Mononuclear cell (primary cell): ENCODE measurements at places on chromosomes 1 and 21. TPM values are rescaled to one million over a fixed set of nuclear protein-coding genes. Genes with fewer than 3 reads are reported as not detected.

The FCGR2B gene
- total RNA-seq: 30.7 TPM

The DCST1 gene
- total RNA-seq: 0.21 TPM

The KCNE1 gene
- total RNA-seq: 1.2 TPM

The GRIK3 gene
- under 0.01 TPM for total RNA-seq

The PLXNA2 gene
- total RNA-seq: 2.6 TPM

The SPRR2G gene
- total RNA-seq: not detected

The MKNK1 gene
- total RNA-seq: 25.4 TPM

The VASH2 gene
- 0.10 TPM for total RNA-seq

The GUCA2A gene
- not detected for total RNA-seq

The TNNT2 gene
- total RNA-seq: 0.10 TPM

The PRAMEF25 gene
- not detected for total RNA-seq

The ATAD3A gene
- 4.9 TPM for total RNA-seq

The HAO2 gene
- not detected for total RNA-seq

The ZNF683 gene
- total RNA-seq: 1.8 TPM

The C1orf94 gene
- not detected for total RNA-seq

The CNKSR1 gene
- 0.42 TPM for total RNA-seq

The CLDN17 gene
- total RNA-seq: not detected

The GPR52 gene
- total RNA-seq: 4.5 TPM

The AJAP1 gene
- under 0.01 TPM for total RNA-seq

The CDK18 gene
- total RNA-seq: 0.94 TPM

The TRNP1 gene
- 1.2 TPM for total RNA-seq

The FAAH gene
- 6.2 TPM for total RNA-seq

The CCDC28B gene
- 3.7 TPM for total RNA-seq

The SUCO gene
- total RNA-seq: 144 TPM

The RGSL1 gene
- total RNA-seq: not detected

The LCE1E gene
- total RNA-seq: not detected

The H6PD gene
- total RNA-seq: 10.5 TPM

The SH2D1B gene
- total RNA-seq: 14.0 TPM

The CATSPERE gene
- total RNA-seq: 0.94 TPM

The SEMA6C gene
- 0.52 TPM for total RNA-seq

The ATP6V0B gene
- total RNA-seq: 73.1 TPM

The VTCN1 gene
- not detected for total RNA-seq

The MXRA8 gene
- 1.6 TPM for total RNA-seq

The CCDC181 gene
- not detected for total RNA-seq

The NTPCR gene
- 2.8 TPM for total RNA-seq

The PBX1 gene
- total RNA-seq: 4.2 TPM

The IFNLR1 gene
- total RNA-seq: 1.6 TPM

The EGLN1 gene
- 19.0 TPM for total RNA-seq

The CFHR3 gene
- not detected for total RNA-seq

The GPR3 gene
- total RNA-seq: 0.10 TPM
